NCI-H748 treated with DMSO at 0.1 percent for 48 hours (cell line): ENCODE measurements at places on chromosomes 7 and 10.

GRCh38 chr7:113408999-113409398 lies 290.6 kb upstream of the SMIM30 start:
- no peak for DNase-seq

DNA sequence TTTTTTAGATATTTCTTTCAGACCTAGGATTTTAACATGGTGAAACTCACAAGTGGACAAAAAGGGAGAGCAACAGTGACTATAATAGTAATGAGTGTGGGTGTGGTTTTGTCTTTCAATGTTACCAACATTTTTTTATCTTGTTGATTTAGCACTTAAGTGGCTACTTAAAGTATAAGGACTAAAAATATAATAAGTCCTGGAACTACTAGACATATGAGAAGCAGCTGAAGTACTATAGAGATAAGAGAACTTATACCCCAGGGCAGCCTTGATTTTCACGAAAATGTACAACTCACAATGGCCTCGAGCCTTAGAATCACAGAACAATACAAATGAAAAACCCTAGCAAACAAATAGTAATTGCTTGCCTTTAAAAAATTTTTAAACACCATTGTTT lies 1151.8 kb downstream of the TYW1 start:
- DNase-seq = peak; percentile 78

GRCh38 chr7:105980645-105981396 lies 17.8 kb downstream of the CDHR3 start:
- DNase-seq = peak; percentile 32

- DNase-seq = no peak
Measured at GRCh38 chr7:67306331-67306730, 309.7 kb downstream of the TYW1 start.

GRCh38 chr7:47389171-47389922 lies 192.6 kb downstream of the TNS3 start:
- no peak for DNase-seq
